ENCODE measurements at places on chromosomes 2 and 18. TPM values are rescaled to one million over a fixed set of nuclear protein-coding genes. Genes with fewer than 3 reads are reported as not detected.

TUBB8B gene
- not detected for total RNA-seq

EN1 gene
- not detected for total RNA-seq

CAPN14 gene
- 1.3 TPM for total RNA-seq

DNA sequence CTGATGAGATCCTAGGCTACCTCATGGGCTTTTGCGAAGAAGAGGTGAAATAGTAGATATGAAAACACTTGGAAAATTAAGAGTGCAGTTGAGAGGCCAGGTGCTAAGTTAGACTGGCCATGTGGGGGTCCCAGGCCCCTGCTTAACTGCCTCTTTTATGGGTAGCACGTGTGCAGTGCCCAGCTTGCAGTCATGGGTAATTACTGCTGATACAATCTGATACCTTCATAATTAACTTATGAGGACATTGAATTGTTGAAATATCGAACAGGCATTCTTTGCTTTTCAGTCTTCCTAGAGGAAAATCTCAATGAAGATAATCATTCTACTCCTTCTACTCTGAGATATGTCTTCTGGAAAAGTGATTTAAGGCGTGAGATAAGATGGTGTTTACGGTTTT lies 11.6 kb downstream of the TRAF3IP1 start:
- DNase-seq: no peak
- no peak overlapping the region for H3K27ac ChIP-seq

QPCT gene
- 24.4 TPM for total RNA-seq

All from spleen (tissue), 13 donors.